NCI-H2171 (cell line): ENCODE measurements at places on chromosomes 13 and 19.

GRCh38 chr19:18109733-18110608 is 12.4 kb downstream of the MAST3 start:
- DNase-seq: no peak

- no peak for DNase-seq
Observed at GRCh38 chr13:98650396-98651107, 73.6 kb upstream of the STK24 start.

GRCh38 chr19:42252365-42253244 is 2.3 kb downstream of the ERF start:
- no peak for DNase-seq

- no peak for DNase-seq
Observed at GRCh38 chr19:518598-519231, 11.4 kb downstream of the TPGS1 start.

- no peak for DNase-seq
Observed at GRCh38 chr13:44068737-44069136, 189.0 kb downstream of the LACC1 start.

DNA sequence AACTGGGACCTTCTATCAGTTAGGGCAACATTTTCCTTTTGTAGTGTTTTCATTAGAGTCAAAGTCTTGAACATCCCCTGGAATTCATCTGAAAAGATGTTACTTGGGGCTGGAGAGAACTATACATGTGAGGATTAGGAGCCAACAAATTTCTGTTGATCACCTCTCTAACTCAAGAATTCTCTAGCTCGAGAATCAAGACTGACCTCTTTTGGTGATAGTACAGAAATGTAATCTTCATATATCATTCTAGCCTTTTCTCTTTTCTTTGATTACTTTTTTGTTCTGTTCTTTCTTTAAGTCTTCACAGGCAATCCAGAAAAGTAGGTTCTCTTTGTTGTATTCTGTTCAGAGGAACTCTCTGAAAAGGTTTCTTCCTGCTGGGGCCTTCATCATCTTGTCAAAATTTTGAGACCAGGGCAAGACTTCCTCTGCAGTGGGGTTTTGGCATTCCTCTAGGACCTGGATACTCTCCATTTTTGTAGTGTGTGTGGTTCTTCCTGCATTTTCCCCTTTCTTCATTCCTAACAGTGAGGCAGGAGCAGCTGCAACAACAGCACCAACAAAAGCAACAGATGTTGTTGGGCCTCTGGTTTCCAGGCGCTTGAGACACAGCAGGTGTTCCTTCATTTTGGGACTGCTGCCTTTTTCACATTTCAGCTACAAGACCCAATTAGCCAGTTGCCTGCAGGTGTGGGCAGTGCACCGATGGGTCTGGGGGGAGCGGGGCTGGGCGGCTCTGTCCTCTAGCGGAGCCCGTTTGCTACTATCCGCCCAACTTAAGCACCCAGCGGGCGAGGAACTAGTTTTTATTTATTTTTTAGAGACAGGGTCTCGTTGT is 26.2 kb downstream of the ELF1 start:
- DNase-seq: peak; percentile 55

DNA sequence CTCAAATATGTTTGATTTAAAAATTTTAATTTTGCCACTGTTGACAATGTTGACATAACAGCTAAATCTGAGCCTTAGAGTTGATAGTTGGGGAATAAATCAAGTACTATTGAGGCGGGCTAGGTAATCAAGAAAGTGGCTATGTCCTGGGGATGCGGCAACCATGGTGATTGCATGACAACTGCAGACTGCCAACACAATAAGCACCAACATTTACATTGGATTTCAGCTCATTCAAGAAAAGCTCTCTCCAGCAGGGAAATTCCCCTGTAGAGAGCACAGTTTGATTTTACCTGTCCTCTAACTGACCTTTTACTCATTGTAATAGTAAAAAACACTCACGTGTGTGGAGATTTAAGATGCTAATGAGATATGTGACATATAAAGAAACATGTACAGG is 63.1 kb downstream of the ZNF100 start:
- no peak for DNase-seq

DNA sequence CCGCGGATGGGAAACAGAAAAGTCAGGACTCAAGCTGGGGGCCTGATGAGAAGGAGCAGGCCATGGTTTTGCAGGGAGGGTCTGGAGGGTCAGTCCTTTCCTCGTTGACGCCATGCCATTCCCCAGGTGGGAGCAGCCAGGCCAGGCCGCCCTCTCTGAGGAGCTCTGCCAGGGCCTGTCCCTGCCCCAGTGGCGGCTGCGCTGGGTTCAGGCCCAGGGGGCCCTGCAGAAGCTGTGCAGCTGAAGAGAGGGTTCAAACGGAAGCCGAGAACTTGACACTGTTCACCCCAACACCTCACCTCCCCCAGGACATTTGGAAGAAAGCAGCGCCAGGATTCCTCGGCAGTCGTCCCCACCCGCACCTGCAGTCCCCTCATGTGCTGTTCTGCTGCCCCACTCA is 6.1 kb upstream of the RBM42 start:
- DNase-seq: no peak

GRCh38 chr13:29423050-29423449 is 172.4 kb downstream of the SLC7A1 start:
- no peak for DNase-seq

- no peak for DNase-seq
Observed at GRCh38 chr13:91318886-91319285, 28.6 kb upstream of the MIR17HG start.

- no peak for DNase-seq
Observed at GRCh38 chr19:51127755-51128154, 3.0 kb downstream of the SIGLEC9 start.

DNA sequence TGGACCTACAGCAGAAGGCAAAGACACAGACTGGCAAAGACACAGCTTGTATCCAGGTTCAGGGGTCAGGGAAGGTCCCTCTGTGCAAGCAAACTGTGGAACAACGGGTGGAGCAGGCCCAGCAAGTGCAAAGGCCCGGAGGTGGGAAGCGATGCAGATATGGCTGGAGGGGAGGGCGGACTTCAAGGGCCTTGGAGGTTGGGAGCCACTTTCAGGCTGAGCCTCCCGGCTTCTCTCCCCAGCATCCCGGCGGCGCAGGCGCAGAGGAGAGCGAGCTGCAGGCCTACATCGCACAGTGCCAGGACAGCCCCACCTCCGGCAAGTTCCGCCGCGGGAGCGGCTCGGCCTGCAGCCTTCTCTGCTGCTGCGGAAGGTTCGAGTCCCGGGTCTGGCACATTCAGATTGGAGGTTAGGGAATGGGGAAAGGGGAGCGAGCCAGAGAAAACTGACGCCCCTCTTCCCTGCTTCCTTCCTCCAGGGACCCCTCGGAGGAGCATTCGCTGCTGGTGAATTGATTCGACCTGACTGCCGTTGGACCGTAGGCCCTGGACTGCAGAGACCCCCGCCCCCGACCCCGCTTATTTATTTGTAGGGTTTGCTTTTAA is 2.1 kb upstream of the PNPLA6 start:
- DNase-seq: no peak

- DNase-seq: no peak
Observed at GRCh38 chr13:42865768-42866102, 84.4 kb downstream of the FAM216B start.

DNA sequence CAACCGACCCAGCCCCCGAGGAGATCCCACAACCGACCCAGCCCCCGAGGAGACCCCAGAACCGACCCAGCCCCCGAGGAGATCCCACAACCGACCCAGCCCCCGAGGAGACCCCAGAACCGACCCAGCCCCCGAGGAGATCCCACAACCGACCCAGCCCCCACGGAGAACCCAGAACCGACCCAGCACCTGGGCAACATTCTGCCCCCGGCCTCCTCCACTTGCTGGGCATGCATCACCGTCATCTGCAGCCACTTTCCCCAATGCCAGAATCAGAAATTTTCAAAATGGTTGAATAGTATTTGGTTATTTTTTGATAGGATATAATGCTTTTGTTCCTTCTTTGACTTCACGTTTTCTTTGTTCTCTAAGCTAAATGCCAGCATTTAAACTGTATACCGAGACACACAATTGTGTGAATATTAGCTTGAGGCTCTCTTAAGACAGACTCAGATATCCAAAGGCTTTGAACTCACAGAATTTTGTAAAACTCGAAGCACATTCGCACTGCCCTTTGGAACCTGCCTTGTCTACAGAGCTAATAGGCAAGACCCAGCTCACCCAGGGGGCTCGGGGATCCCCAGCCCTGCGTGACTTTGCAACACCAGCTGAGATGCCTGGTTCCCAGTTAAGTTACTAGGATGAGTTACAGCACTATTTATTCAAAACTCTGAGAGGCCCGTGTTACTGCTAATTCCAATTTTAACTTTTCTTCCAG is 15.5 kb upstream of the RASA3 start:
- DNase-seq: no peak

DNA sequence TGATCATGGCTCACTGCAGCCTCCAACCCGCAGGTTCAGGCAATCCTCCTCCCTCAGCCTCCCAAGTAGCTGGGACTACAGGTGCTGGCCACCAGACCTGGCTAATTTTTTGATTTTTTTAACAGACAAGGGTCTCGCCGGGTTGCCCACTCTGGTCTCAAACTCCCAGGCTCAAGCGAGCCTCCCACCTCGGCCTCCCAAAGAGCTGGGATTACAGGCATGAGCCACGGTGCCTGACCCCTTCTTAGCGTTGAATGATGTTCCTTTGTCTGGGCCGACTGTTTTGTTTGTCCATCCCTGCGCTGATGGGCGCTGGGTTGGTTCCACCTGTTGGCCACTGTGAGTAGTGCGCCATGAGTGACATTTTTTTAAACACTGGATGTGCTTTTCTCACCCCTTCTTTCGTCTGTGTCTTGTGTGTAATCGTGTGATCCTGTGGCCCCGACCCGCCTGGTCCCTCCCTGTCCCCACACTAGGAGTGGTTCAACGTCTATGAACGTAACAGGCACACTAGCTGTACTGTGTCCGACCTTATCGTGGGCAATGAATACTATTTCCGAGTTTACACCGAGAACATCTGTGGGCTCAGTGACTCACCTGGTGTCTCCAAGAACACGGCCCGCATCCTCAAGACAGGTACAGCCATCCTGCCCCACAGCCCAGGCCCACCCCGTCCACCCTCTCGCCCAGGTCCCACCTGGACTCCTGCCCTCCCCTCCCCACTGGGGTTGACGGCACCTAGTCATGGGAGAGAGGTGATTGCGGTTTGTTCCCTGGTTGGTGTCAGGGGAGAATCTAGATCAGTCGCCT is 15.0 kb upstream of the EMC10 start:
- DNase-seq: peak; percentile 29

DNA sequence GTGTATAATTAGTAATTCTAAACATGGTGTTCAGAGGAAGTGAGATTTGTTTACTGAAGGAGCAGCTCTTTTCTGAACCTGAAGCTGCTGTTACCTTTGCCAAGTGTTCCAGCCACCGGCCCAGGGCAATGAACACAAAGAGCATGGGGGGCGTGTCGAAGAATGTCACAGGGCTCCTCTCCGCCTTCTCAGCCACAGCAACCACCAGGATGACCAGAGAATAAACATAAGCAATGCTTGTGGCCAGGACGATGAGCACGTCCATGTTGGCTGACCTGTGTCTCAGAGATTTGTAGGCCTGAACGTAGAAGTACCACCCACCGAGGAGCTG is 53.1 kb downstream of the ATP7B start:
- DNase-seq: no peak

GRCh38 chr19:38433268-38433733 is at the start of gene RYR1:
TSS of gene RYR1 (plus strand) at chr19:38433691. CDS start at chr19:38433830, 139 bp downstream.
- DNase-seq: no peak

DNA sequence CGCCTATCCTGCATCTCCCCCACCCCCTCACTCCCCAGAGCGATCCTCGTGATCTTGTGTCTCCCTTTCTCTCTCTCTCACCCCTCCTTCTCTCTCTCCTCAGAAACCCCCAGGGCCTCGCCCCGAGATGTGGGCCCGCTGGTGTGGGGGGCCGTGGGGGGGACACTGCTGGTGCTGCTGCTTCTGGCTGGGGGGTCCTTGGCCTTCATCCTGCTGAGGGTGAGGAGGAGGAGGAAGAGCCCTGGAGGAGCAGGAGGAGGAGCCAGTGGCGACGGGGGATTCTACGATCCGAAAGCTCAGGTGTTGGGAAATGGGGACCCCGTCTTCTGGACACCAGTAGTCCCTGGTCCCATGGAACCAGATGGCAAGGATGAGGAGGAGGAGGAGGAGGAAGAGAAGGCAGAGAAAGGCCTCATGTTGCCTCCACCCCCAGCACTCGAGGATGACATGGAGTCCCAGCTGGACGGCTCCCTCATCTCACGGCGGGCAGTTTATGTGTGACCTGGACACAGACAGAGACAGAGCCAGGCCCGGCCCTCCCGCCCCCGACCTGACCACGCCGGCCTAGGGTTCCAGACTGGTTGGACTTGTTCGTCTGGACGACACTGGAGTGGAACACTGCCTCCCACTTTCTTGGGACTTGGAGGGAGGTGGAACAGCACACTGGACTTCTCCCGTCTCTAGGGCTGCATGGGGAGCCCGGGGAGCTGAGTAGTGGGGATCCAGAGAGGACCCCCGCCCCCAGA is 12.8 kb upstream of the TOMM40 start:
- no peak for DNase-seq

DNA sequence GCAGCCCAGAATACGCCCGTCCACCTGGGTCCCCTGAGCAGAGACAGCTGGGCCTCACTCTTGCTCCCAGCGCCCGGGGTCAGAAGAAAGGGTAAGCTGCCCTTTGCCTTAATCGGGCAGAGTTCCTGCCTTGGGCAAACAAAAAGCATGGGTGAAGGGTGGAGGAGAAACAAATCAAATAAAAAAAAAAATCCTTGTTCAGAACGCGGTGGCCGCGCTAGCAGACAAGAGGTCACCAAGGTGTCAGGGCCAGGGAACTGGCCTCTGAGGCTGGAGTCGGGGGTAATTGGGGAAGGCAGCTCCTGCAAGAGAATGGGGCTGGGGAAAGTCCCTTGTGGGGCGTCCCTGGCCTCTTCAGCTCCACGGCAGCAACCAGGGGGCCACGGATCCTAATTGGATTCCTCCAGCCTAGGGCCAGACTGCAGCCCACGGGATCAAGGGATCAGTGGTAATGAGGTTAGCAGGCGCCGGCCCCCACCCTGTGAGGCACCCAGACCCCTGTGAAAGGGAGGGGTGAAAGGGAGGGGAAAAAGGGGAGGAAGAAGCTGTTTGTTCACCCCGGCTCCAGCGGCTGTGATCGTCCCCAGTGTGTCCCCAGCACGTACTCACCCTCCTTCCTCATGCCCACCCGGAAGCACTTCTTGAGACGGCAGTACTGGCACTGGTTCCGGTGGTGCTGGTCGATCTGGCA is 5.5 kb downstream of the NR2F6 start:
- no peak for DNase-seq

GRCh38 chr13:40179445-40180281 is 486.8 kb downstream of the FOXO1 start:
- DNase-seq: no peak

DNA sequence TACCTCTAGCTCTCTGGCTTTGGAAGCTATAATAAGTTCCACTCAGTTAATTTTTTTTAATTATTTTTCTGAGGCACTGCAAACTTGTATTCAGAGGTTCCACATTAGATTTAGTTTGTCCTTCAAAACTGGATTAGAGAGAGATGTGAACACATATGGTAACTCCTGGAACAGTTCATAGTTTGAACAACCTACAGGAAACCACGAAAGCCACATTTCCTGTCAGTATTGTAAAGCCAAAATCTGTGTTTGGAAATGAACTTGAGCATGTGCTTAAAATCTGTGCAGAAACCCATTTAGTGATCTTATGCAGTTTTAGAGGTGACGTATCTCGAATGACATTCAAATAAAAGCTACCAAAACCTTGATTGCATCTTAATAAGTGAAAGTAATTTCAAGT is 1952.0 kb downstream of the OLFM4 start:
- DNase-seq: no peak

GRCh38 chr13:109644069-109644750 is 142.2 kb downstream of the IRS2 start:
- DNase-seq: no peak

- no peak for DNase-seq
Observed at GRCh38 chr19:30862876-30863275, 486.4 kb downstream of the TSHZ3 start.

- no peak for DNase-seq
Observed at GRCh38 chr13:99307648-99308339, 595 bp upstream of the GPR183 start.
